Urinary bladder (tissue), 4 donors: ENCODE measurements at places on chromosomes 4 and X. TPM values are rescaled to one million over a fixed set of nuclear protein-coding genes. Genes with fewer than 3 reads are reported as not detected.

CCNA2 gene
- 0.94 TPM for polyA plus RNA-seq

CORIN gene
- 8.6 TPM for polyA plus RNA-seq

TAF7L gene
- polyA plus RNA-seq, result 0.13 TPM

CITED1 gene
- 0.56 TPM for polyA plus RNA-seq

DNA sequence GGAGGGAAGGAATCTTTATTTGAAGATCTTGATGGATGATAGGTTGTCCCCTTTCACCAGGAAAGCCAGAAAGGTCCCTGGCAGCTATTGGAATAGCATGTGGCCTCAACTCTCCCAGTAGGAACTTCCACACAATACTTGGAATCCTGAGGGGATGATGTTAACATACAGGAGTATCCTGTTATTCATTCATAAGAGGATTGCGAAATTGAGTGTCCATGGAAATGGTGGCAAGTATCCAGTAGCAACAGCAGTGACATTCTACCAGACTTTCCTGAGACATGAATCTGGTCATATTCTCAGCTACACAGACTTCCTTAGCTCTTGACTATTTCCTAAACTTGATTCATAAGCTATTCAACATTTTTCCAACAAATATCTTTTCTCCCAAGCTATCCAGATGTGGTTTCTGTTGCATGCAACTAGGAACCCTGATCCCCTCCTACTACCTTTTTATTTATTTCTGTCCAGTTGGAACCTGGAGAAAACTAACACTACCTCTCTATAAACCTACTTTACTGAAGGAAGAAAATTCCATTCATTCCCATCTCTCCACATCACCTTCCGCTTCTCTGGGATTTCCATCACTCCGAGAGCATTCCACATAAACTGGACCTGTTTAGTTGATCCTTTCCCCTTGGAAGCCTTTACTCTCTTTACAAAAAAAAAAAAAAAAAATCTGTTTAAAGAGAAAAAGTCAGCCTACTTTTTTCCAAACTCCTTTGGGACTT is 101.8 kb downstream of the ANXA5 start:
- DNase-seq, result no peak

DNA sequence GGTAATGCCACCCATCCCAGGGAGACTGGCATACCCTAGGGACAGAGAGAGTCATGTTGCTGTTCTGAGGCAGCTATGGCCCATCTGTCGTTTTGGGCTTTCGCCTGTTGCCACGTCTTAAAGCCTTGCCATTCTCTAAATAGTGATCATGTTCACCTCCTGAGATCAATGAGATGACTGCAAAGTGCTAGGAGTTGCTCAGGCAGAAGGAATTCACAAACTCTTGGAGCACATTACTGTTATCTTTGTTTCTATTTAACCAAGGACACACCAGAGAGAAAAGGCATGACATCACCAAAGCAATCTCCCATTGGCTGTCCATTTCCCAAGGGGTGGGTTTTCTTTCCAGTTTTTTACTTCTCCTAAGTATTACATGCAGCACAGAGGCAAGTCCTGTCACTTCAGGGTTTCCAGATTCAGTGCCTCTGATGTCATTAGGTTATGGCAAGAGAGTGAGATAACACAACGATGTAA is 37.1 kb upstream of the SETD7 start:
- no peak for DNase-seq

DNA sequence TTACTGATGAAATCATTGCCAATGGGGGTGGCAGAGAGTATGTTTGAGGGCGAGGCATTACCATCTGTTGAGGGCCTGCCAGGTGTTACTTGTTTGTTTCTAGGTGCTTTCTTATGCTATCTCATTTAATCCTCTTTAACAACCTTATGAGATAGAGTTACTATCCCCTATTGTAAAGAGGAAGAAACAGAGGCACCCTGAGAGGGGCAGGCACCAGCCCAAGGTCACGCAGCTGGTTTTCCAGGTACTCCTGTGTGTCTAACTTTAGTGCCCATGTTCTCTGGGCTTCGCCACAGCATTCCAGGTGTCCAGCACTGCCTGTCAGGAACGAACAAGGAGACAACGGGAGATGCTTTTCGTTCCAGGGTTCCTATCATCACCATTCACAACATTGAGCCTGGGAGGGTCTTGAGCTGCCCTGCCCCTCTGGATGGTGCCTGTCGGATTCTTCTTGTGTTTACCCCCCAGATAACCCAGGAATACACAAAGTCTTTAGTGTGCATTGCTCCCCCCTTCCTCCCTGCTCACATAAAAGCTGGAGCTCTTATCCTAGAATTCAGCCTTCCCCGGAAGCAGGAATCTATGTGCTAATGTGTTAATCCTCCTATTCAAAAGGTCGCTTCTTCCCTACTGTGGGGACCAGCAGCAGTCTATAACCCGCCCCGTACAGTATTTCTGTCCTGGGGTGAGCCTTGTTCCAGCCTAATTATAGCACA is 24.9 kb upstream of the GPC4 start:
- no peak for DNase-seq

- DNase-seq, result no peak
Measured at GRCh38 chrX:85977218-85977617, 70.1 kb downstream of the CHM start.

GRCh38 chr4:65152205-65152604 is 518.1 kb downstream of the EPHA5 start:
- DNase-seq, result no peak

DNA sequence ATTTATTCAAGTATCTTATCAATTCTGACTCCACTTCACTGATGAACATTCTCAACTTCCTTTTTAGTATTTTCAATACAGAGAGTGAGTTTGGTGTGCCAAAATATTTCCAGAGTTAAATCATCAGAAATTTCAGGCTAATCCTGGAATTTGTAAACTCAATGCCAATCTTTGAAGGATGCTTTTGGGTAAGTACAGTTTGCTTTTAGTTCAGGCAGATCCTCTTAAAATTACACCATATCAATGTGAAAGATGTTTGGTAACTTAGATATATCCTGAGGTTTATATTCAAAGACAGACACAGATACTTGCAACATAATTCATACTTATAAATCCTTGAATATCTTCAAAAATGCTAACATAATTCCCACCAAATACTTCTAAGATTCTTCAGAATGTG is 76.0 kb upstream of the FAM47B start:
- no peak for DNase-seq

GRCh38 chr4:138087066-138087719 is 155.0 kb downstream of the SLC7A11 start:
- no peak for DNase-seq

- no peak for DNase-seq
Measured at GRCh38 chr4:19936476-19936875, 315.2 kb upstream of the SLIT2 start.

GRCh38 chrX:132401935-132402334 is 86.9 kb downstream of the MBNL3 start:
- DNase-seq, result no peak
